ENCODE measurements at places on chromosomes 1 and 21.

DNA sequence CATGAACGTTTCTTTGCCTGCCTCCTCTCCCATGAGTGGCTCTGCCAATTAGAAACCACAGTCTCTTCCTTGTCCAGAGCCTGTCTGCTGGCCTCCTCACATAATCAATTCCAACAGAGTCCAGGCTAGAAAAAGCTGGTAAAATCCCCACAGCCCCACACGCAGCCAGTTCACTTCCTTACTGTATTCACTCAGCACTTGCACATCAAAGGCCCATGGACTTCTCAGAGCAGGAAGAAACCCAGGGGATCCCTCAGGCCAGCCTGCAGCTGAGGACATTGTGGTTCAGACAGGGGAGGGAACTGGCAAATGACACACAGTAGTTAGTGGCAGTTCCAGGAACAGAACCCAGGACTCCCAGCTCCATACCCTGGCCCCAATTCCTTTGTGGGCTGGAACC lies 171.6 kb upstream of the EDN2 start:
- DNase-seq = no peak

- peak; percentile 48 for DNase-seq
Measured at GRCh38 chr1:8169364-8170058, 143.4 kb upstream of the ERRFI1 start.

- no peak for DNase-seq
Measured at GRCh38 chr1:202671399-202671798, 38.9 kb downstream of the SYT2 start.

- no peak for DNase-seq
Measured at GRCh38 chr1:21869620-21870121, 57.6 kb downstream of the LDLRAD2 start.

DNA sequence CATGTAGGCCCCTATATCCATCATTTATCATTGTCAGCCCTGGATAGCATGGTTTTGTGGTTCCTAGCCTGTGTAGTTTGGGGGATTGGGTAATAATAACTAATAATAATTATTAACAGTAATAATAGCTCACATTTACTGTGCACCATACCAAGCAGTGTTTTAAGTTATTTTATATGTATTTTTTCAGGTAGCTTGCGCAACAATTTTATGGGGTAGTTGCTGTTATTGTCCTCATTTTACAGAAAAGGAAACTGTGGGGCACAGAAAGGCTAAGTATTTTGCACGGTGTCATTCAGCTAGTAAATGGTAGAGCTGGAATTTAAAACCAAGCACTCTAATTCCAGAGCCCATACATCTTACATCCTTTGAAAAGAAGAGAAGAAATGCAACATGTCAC lies 179.8 kb downstream of the HS2ST1 start:
- no peak for DNase-seq

- DNase-seq = no peak
Measured at GRCh38 chr1:17067069-17067426, 13.2 kb upstream of the SDHB start.

- DNase-seq = no peak
Measured at GRCh38 chr21:42550817-42551216, 37.2 kb downstream of the SLC37A1 start.

DNA sequence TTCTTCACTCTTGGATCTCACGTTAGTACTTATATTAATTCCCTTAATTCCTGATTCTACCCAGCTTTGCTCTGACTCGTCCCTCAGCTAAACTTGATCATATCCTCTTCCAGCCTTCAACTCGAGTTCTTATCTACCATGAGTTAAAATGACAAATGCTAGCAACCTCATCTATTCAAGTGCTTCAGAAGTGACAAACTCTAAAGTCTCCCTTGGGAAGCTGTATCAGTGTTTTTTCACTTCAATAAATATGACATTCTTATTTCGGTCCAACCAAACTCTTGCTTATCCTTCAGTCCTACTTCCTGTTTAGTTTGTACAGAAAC lies 75.3 kb downstream of the FOXJ3 start:
- no peak for DNase-seq

DNA sequence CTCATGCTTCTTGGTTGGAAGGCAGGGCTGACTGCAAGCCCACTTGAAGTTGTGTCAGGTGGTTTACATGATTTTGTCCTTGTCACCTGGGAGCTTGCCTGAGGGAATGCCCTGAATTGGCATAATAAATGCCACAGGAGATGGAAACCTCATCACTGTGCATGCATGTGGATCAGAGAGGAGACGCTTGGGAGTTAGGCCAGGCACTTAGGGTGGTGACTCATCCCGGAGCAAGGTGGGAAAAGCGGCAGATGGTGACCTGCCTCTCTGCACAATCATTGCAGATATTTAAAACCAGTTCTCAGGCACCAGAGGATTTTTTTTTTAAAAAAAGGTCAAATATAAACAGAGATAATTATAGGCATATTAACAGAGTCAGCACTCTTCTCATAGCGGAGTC lies 202.2 kb upstream of the KIAA0040 start:
- DNase-seq = no peak

DNA sequence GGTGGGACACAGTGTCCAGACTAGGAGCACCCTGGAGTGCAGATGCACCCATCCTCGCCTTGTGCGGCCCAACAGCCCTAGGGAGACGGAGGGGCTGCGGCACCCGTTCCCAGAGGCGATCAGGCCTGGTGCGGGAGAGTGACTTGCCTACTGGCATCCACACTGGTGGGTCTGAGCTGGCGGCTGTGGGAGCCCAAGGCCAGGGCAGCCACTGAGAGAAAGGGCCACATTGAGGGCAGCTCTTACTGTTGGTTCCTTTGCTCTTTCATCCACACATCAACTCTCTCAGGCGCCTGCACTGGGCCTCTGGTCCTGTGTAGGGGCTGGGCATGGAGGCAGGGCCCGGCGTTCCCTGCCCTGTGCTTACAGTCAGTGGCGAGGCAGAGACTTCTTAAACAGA lies 8.6 kb downstream of the PODN start:
- DNase-seq = no peak

- no peak for DNase-seq
Measured at GRCh38 chr1:82398357-82398756, 597.6 kb downstream of the ADGRL2 start.

GRCh38 chr1:232178191-232178590 lies 451.7 kb downstream of the SIPA1L2 start:
- no peak for DNase-seq

DNA sequence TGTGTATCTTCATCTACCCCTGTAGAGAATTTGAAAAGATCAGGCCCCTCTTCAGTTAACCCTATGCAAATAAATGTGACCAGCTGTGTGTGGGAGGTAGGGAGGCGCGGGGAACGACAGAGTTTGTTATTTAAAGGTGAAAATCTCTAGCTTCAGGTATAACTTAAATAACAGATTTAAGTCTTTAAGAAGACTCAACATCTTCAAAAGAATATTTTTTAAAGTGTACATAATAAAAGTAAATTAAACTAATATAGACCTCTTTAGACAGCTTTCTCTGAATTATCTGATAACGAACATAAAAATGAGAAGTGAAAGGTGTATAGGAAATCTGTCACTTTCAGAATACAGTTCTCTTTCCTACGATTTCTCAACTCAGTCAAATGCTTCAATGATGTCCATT lies 16.0 kb downstream of the ANGPTL3 start:
- no peak for DNase-seq

DNA sequence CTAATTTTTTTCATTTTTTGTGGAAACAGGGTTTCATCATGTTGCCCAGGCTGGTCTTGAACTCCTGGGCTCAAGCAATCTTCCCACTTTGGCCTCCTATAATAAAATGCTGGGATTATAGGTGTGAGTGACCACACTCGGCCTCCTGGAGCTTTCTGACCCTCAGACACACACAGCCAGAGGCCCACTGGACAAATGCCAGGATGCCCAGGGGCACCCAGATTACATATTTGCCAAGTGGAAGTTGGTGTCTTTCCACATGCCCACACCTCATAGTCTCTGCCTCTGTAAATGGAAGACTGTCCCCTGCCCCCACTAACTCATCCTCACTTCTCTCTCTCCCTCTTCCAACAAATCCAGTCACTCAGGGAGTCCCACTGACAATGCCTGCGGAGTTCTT lies 63.4 kb upstream of the LRP8 start:
- DNase-seq = no peak

DNA sequence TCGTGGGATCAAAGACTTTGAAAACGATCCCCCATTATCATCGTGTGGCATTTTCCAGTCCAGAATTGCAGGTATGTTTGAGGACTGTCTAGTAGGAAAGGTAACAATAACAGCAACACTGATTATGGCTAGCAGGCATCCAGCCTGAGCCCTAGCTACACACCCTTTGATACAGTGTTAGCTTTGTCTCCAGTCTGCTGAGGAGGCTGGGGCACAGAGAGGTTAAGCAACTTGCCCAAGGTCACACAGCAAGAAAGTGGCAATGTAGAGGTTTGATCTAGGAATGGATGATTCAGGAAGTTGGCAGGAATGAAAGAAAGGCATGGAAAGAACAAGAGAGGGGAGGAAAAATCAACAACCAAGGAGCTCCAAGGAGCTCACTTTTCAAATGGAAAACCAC lies 31.2 kb downstream of the UBASH3A start:
- no peak for DNase-seq
